ENCODE measurements at places on chromosomes 4 and X. TPM values are rescaled to one million over a fixed set of nuclear protein-coding genes. Genes with fewer than 3 reads are reported as not detected.

Gene IQCM
- not detected for total RNA-seq

Gene CLIC2
- 8.5 TPM for total RNA-seq

Gene NPFFR2
- total RNA-seq = not detected

Gene TCEAL5
- not detected for total RNA-seq

Gene USP53
- total RNA-seq = 61.2 TPM

Gene CPZ
- total RNA-seq = not detected

Gene CT45A3
- total RNA-seq = not detected

Gene ASB12
- total RNA-seq = 18.8 TPM

Measured in psoas muscle (tissue), 8 donors.